ENCODE measurements at places on chromosomes 13 and 19.

DNA sequence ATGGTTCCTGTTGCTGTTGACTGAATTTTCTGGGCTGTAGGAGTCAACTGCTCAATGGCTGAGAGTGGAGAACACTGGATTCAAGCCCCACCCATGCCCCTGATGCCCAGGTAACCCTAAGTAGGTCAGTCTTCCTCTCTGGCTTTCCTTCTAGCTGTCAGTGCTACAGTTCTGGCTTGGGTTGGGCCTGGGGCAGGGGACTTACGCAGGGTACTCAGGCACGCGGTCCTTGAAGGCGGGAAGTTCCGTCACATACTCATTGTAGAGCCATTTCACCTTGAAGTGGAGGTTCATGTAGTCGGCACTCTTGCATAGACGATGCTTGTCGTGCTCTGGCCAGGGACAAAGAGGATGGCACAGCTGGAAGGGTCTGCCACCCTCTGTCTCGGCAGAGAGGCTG lies 55.6 kb downstream of the UNC13A start:
- DNase-seq, result no peak

- no peak for DNase-seq
Observed at GRCh38 chr19:32576790-32577189, 4.2 kb upstream of the PDCD5 start.

DNA sequence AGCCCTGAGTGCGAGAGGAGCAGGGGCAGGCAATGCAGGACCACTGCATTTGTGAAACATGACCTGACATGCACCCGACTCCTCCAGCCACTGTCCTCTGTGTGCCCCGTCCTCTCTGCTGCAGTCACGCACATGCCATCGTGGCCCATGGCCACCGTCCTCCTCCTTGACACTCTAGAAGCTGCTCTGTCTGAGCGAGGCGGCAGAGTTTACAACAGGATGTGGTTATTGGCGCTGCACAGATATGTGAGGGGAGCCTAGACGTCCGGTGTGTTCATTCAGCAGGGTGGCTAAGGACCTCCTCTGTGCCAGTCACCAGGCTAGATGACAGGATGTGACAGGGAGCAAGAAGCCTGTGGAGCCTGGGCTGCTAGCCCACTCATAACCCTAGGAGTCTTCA lies 277.8 kb downstream of the FOXO1 start:
- DNase-seq, result no peak

DNA sequence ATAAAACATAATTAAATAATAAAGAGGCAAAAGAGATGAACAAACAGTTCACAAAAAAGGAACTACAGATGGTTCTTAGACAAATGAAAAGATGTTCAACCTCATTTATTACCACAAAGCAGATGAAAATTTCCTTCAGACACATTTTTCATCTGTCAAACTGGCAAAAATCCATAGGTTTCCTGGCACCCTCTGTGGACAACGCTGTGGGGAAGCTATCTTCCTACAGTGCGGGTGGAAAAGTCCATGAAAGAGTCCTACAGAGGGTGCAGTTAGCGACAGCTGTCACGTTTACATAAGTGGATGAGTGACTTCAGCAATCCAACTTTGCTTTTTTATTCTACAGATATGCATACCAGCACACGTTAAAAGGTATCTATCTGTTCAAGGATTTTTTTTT lies 30.3 kb upstream of the PDCD5 start:
- DNase-seq, result no peak

GRCh38 chr13:19836472-19836871 lies 27.0 kb downstream of the ZMYM5 start:
- DNase-seq, result no peak

GRCh38 chr13:35347679-35348205 lies 128.7 kb downstream of the MAB21L1 start:
- DNase-seq, result no peak

GRCh38 chr13:20696073-20696472 lies 7.4 kb upstream of the IL17D start:
- no peak for DNase-seq

DNA sequence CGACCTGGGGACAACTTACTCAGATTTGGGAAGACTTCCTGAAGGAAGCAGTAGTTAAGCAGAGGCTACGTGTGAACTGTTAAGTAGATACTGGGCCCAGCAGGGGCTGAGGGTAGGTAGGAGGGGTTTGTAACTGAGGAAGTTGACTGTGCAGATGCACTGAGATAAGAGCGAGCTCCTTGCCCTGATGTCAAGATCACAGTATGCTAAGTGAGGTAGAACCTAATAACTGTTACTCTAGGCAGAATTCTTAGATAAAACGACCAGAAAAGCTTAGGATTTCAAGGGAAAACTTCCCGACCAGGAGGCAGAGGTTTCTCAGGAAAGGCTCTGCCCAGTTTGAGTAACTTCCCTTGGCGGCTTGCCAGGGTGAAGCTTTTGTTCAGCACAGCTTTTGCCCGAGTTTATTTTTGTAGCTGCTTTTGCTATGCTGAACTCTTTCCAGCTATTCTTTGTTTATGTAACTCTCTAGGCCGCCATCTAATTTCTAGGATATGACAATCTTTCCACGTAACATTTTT lies 632.1 kb downstream of the DIAPH3 start:
- peak; percentile 50 for DNase-seq

DNA sequence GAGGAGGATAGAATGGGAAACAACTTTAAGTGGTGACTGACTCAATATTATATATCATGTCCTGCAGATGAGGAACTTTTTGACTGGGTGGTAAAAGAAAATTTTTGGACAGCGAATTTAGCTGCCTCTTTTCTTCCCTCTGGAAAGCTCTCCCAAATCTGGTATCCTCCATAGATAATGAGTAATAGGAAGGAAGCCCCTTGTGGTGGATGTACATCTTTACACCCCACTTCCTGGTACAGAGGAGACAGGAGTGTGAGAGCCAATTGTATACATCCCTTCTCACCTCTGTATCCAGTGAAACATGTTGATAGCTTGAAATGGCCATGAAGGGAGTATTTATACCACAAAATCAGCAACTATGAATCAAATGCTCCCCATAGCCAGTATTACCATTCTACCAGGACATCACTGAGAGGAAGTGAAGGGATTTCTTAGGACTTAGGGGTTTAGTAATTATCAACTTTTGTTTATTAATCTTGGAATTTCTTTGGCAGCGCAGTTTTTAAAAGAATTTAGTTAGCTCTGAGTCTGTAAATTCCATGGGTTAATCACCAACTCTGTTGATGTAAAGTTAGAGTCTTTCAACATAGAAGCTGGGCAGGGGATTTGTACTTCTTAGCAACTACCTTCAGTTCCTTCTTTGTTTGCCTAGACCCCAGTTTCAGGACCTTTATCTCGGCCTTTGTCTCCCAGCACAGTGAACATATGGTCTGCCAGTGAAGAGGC lies 17.0 kb upstream of the TDRD3 start:
- DNase-seq, result no peak

DNA sequence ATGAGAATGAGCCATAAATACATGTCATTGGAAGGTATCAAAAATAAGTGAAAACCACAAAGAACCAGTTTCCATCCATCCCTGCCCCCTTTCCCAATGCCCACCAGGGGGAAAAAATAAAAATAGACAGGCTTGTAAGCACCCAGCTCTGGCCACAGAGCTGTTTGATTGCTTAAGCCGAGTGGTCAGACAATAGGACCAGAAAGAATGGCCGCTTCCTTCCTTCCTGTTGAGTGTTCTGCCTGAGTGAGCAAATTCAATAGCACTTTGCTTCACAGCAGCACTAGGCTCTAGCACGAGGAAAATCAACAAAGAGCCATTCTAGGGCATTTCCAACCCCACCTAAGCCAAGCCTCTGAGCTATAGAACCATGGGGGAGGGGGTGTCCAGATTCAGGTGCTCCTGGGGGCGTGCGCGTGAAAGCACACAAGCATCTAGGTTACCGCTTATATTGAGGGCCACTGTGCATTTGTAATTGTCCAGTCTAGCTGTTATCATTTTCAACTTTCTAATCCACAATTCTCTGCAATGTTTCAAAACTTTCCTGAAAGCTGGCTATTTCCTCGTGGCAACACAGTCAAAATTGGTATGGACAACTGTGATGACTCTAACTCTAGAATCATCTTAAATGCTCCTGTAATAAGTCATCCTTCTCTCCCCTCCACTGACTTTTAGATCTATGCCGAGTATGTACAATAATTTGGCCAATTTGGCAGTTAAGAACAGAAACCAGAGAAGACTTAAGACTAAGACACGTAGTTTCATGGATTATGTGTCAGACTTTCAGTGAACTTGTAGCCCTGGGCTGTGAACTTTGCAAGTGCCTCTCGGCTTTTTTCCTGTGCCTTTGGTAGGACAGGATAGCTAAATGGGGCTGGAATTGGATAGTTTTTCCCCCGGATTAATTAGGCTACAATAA lies 64.3 kb downstream of the SPRY2 start:
- no peak for DNase-seq

- DNase-seq, result no peak
Observed at GRCh38 chr13:92530364-92530763, 696.2 kb upstream of the GPC6 start.

GRCh38 chr19:3175781-3176714 lies 2.5 kb upstream of the S1PR4 start:
- no peak for DNase-seq

GRCh38 chr13:19622193-19622592 lies 11.3 kb upstream of the MPHOSPH8 start:
- no peak for DNase-seq

DNA sequence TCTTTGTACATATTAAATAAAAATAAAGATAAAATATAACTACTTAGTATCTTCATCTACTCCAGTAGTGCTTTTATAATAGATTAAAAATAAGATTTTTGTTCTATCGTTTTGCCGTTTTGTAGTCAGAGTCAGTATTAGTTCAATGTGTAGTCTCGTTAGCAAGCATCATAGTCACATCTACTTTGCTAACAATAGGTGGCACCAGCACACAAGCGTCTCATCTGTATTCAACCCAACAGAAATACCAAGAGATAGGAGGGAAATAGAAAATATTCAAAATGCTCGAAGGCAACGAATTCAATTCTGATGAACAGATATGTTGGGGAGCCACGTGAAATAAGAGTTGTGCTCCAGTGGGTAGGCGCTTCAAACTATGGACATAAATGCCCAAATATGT lies 21.4 kb upstream of the MICU2 start:
- peak; percentile 7 for DNase-seq

GRCh38 chr19:7863971-7864689 lies 10.1 kb downstream of the PRR36 start:
- no peak for DNase-seq

- DNase-seq, result no peak
Observed at GRCh38 chr13:21608961-21609360, 5.0 kb upstream of the MICU2 start.

DNA sequence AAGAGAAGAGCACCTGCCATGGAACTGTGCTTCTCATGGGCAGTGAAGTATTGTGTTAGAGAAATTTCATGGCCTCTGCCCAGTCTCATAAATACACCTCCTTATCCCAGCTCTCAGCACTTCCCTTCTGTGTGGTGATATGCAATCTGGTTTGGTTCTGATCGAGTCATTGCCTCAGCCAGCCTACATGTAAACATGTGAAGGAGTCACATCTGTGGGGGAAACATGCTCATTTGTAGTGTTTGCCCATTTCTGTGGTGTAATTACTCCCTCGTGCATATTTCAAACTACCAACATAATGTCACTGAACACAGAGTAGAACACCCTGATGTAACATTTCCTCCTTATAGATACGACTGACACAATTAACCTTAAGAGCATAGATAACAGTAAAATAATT lies 183.0 kb downstream of the DCT start:
- DNase-seq, result no peak

GRCh38 chr19:7831452-7831851 lies 1.4 kb downstream of the EVI5L start:
- DNase-seq, result no peak

- peak; percentile 83 for DNase-seq
Observed at GRCh38 chr19:21463449-21464105, 41.8 kb upstream of the ZNF429 start.

- no peak for DNase-seq
Observed at GRCh38 chr19:55624109-55625003, at the start of gene ZNF784. Gene ZNF784 (minus strand): TSS chr19:55624566. CDS start chr19:55624561, 5 bp downstream.

GRCh38 chr13:32829676-32830335 lies 186.4 kb upstream of the KL start:
- DNase-seq, result no peak

- no peak for DNase-seq
Observed at GRCh38 chr13:40200273-40200978, 466.0 kb downstream of the FOXO1 start.

GRCh38 chr19:54614726-54615125 lies 15.6 kb upstream of the LILRB1 start:
- no peak for DNase-seq

- DNase-seq, result no peak
Observed at GRCh38 chr19:34432797-34433196, 4.6 kb downstream of the UBA2 start.

GRCh38 chr19:39507715-39508364 lies 7.1 kb upstream of the SELENOV start:
- DNase-seq, result no peak

DNA sequence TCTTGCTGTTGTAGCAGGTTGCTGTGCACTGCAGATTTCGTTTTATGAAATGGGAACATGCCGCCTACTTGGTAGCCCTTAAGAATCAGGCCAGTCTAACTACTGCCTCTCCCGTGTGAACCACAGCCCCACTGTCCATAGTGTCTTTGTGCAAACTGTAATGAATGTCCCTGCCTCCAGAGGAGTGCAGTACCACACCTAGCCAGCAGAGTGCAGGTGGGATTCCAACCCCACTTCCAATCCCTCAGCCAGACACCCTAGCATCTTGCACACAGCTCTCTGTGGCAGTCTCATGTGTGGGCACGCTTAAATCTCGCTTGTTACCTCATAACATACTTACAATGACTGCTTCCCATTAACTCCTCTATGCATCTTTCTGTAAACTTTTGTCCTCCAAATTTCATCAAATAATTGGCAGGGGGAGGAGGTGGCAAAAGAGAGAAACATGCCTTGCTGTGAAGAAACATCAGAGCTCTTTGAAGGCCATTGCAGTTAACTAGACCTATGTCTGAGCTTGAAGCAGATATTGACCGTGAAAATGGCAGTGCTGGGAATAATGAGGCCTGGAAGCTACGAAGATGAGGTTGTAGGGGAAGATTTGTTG lies 47.2 kb downstream of the ZAR1L start:
- DNase-seq, result no peak

DNA sequence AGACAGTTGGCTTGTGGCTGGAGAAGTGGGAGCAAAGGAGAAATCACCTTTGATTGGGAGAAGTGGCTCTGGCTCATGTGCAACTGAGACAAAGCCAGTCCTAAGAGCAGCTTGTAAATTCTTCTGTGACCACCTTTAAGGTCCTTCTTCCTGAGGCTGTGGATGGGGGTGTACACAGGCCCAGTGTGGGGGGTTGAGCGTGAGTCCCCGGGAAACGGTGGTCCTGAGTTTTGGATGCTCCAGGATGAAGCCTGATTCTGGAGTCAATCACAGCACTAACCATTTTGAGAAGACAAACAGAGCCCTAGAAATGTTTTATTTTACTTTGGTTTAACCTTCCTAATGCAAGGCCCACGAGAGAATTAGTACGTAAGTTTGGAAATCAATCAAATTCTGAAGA lies 3.9 kb upstream of the CEBPA start:
- no peak for DNase-seq

GRCh38 chr13:102470283-102470917 lies 68.6 kb upstream of the FGF14 start:
- no peak for DNase-seq

- DNase-seq, result no peak
Observed at GRCh38 chr19:29914933-29915332, 27.1 kb upstream of the URI1 start.

All from iPS DF 19.7 (cell line).